ENCODE measurements at places on chromosomes 16 and 17.

GRCh38 chr16:84758627-84759026 lies 58.8 kb downstream of the USP10 start:
- DNase-seq, result no peak

DNA sequence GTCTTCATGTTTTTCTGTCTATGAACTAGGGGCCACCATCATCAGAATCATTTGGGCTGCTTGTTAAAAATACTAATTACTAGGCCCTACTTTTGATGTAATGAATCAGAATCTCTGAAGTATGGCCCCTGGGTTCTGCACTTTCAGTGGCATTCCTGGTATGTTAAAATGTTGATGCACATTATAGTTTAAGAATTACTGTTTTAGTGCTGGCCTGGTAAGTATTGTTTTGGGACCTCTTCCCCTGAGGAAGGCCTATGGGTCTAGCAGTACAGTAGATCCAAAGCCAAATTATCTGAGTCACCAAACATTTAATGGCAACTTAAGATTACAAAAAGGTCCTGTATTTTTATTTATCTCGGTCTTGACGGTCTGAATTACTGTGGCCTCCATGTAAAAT lies 58.8 kb downstream of the AP2B1 start:
- DNase-seq, result no peak

DNA sequence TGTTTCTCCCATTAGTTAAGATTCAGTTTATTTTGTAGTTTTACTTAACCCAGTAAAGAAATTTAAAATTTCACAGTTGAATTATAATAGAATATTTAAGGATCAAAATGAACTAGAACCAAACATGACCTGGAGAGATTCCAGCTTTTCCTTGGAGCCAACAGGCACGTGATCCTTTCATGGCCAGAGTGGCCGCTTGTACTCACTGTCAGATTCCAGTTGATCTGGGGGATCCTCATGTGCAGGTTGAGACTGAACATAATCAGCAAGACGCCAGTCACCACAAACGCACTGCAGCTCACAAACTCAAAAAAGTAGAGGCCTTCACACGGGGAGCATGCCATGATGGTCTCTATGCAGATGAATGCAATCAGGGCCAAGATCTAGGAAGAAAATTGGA lies 31.7 kb downstream of the CMTM3 start:
- DNase-seq, result no peak

- no peak for DNase-seq
Measured at GRCh38 chr16:20611975-20612481, 35.9 kb upstream of the ACSM2B start.

DNA sequence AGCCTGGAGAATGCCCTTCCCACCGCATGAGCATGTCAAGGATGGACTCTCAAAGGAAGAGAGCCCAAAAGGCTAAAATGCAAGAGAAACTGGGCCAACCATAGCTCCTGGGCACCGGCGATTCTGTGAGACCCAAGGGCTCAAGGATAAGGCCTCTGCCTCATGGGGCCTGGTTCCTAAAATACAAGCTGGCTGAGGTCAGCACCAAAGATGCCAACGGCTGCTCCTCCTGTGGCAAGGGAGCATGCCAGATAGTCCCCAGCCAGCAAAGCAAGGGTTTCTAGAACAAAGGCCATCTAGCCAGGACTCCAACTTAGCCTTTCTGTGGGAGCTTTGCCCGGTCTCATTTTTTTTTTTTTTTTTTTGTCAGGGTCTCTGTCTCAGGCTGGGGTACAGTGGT lies 20.1 kb downstream of the GPRC5B start:
- DNase-seq, result no peak

DNA sequence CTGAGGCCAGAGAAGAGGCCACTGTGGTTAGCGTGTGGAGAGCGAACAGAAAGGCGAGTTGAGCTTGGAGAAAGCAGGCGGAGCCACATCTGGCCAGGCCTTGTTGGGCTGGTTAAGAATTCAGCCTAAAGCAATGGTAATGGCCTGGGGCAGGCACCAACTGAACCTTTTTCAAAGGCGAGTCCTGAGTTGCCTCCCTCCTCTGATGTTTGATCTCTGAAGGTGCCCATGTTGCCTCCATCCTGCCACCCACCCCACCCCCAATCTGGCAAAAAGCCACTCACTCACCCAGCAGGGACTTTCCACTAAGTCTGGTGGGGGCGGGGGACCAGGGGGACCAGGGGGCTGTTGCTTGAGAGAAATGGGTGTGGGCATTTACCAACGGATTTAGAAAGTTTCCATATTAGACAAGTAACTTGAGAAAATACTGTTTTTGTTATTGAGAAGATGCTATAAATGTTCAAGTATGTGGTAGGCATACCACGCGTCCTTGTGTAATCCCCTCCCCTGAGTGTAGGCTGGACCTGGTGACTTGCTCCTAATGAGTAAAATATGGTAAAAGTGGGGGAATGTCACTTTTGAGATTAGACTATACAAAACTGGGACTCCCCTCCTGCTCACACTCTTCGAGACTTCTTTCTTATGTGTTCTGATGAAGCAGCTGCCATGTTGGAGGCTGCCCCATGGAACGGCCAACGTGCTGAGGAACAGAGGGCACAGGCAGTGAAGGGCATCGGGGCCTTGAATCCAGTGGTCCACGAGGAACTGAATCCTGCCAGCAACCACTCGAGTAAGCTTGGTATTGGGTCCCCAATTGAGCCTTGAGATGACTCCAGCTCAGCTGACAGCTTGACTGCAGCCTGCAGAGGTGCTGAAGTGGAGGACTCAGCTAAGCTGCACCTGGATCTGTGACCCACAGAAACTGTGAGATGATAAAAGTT lies 29.9 kb upstream of the TNS4 start:
- DNase-seq, result peak; percentile 90

DNA sequence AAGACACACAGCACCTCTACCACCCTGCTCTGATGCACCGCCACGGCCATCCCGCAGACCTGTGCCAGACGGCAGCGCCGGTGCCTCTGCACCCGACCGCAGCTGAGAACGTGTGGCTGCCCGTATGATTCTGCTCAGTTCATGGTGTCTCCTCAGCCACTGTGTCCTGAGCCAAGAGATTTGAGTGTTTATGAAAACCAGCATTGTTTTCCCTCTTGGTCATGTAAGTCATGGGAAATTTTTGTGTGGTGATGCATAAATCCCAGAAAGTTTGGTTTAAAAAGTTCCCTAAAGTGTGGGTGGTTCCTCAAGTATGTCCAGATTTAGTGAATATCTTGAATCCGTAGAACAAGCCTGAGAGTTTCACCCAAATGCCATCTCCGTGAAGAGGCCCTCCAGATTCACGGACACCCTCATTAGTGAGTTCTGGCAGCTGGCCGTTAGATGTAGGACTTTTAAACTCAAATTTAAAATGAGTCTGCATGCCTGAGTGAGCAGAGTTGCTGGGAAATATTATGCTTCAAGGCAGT lies 57.6 kb downstream of the CDRT4 start:
- no peak for DNase-seq

GRCh38 chr17:40986920-40987319 lies 2.8 kb upstream of the KRT40 start:
- no peak for DNase-seq

Data from activated CD8-positive, alpha-beta memory T cell treated with anti-CD3 and anti-CD28 coated beads, Interleukin-2, amount 50 U/mL, for 48 hours (primary cell).